Inflammatory macrophage treated with lipopolysaccharide for 4 hours (primary cell): ENCODE measurements at places on chromosomes 2 and 18.

GRCh38 chr2:9826208-9826607 is 17.1 kb upstream of the TAF1B start:
- DNase-seq: no peak

GRCh38 chr18:39751921-39752320 is 2186.3 kb upstream of the CELF4 start:
- DNase-seq: no peak

DNA sequence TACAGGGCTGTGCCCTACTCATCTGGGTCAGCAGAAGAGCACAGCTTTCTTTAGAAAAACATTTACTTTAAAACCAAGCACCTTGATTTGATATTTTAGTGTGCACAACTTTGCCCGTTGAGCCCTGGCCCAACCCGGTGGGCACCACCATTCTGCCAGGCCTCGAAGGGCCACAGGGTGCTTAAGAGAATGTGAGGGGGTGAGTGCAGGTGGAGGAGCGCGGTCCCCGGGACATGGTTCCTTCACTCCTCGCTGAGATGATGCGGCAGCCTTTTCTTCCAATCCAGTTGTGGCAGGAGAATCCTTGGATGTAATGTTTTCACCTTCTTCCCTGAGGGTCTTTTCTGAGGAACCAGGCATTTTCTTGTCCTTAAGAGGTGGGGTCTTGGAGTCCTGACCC is 119.0 kb downstream of the RPIA start:
- no peak for DNase-seq

- no peak for DNase-seq
Measured at GRCh38 chr18:43054815-43055519, 60.5 kb downstream of the RIT2 start.

- no peak for DNase-seq
Measured at GRCh38 chr2:78315368-78315767, 710.1 kb upstream of the REG3G start.

- DNase-seq: peak; percentile 36
Measured at GRCh38 chr2:162333968-162334367, 10.0 kb upstream of the GCA start.

GRCh38 chr2:8628179-8628865 is 53.5 kb upstream of the ID2 start:
- no peak for DNase-seq

DNA sequence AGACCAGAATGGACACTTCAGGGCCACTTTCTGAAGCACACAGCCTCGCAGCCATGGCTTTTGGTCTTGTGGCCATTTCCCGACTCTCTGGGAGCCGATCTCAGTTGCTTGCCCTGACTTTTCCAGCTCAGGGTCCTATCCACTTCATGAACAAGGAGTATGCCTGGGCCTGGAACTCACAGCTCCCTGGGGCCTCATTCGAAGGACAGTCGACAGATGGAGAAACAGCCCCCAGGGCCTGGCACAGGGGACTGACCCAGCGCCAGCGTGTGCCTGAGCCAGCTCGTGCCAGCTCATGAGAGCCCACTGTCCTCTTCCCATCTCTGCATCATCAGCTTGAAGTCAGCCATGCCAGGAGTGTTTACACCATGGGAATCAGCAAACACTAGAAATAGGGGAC is 134.6 kb upstream of the GPC1 start:
- no peak for DNase-seq

DNA sequence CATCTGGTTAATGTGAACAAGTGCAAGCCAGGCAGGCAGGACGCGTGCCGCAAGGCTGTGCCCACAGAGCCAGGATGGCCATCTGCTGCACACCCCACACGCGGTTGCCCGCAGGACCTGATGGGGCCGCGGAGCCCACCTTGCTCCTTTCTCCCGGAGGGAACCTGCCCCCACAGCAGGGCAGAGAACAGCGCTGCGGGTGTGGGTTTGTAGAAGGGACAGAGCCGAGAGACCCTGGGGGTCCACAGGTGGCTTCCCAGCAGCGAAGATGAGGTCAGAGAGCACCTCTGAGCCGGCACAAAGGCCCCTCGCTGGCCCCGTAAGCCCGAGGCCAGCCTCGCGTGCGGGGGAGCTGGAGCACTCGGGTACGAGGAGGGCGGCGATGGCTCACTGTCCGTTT is 460.8 kb upstream of the SALL3 start:
- no peak for DNase-seq

- DNase-seq: peak; percentile 34
Measured at GRCh38 chr2:112121682-112122254, 16.4 kb upstream of the FBLN7 start.
